Amniotic epithelial cell (primary cell): ENCODE measurements at places on chromosomes 7 and 10.

- DNase-seq: no peak
Observed at GRCh38 chr10:124619802-124620490, 124.2 kb downstream of the FAM53B start.

GRCh38 chr10:84348860-84349259 is 20.5 kb downstream of the CCSER2 start:
- peak; percentile 55 for DNase-seq

DNA sequence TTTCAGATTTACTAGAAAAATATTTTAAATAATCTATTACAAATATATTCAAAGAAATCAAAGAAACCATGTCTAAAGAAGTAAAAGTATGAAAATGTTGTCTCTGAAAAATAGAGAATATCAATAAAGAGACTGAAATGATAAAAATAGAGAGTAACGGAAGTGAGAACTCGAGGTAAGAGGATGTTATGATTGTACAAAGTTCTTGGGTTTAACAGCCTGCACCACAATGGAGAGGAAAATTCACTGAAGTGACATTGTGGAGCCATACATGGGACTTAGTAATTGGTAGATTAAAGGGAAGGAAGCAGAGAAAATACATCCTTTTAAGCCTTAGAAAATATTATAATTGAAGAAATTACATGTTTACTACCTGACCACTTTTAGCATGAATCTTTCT is 77.9 kb downstream of the THSD7A start:
- no peak for DNase-seq

GRCh38 chr10:79162861-79163665 is 94.3 kb downstream of the ZMIZ1 start:
- peak; percentile 60 for DNase-seq

DNA sequence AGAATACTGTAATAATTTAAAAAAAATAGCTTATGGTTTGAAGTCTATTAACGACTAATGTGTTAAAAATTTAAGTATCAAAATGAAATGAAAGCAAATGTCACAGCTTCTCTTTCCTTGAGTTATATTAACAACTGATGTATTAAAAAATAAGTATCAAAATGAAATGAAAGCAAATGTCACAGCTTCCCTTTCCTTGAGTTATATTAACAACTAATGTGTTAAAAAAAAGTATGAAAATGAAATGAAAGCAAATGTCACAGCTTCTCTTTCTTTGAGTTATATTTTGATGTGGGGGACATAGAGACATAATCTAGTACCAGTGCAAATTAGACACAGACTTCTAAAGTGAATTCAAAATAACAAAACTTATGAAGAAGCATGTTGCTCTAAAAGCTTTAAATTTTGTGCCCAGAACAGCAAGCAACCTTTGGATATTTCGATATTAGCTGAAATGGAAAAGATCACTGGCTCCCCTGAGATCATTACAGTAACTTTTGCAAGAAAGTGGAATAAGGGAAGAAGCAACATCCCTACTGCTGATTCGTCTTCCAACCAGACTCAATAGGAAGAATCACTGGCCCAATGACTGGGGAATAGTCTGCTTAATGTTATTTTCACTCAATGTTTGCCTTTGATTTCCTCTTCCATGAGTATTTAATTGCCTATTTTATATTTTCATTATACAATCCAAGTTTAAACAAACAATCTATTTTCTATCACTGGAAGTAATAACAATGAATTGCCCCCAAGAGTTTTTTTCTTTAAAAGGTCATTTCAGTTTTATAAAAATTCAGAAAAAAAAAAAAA is 8.0 kb downstream of the SKAP2 start:
- no peak for DNase-seq

GRCh38 chr7:11847336-11847735 is 15.3 kb upstream of the THSD7A start:
- DNase-seq: no peak
